Karpas-422 (cell line): ENCODE measurements at places on chromosomes 2 and 18. TPM values are rescaled to one million over a fixed set of nuclear protein-coding genes. Genes with fewer than 3 reads are reported as not detected.

- H3K27me3 ChIP-seq, result no peaks in the 10 kb centered on the region
- DNase-seq, result no peak
- H3K27ac ChIP-seq, result peak overlapping the region; percentile 36
- peaks cover 91% of the 10 kb centered on the region for H3K4me1 ChIP-seq
- no peak overlapping the region for H3K4me3 ChIP-seq
- peaks cover 4% of the 10 kb centered on the region; the same call in 1 of the 2 replicates for H3K36me3 ChIP-seq
Measured at GRCh38 chr2:68231061-68231372, 21.3 kb downstream of the PPP3R1 start.

DNA sequence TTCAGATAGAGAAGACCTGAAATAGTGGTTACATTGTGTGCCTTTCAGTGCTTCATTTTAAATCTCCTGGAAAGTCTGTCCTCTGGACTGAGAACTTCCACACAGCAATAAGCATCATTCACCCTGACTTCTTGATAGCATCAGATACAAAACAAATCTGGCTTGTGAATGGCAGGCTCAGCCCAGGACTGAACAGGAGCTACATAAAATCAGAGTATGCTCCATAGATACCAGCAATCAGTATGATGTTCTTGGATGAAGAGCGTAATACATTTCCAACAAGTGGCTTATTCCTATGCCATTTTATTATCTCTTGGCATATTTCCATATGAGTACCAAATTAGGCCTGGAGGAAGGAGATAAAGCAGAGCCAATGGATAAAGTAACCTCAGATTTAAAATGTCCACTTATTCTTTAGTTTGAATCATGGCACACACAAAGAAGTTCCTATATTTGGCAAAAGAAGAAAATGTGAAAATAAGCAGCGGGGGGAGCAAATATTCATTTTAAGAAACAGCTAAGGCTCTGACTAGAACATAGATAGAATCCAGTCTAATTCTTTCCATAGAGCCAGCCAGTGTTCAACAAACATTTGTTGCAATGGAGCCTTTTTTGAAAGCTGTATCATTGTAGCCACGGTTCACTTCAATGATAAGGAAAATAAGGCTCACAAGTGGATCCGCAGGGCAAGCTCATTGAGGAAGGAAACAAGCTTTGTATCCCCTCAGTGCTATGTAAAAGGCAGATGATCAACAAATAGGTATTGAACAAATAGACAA is 230.8 kb upstream of the CHAC2 start:
- H3K4me1 ChIP-seq, result no peaks in the 10 kb centered on the region
- no peaks in the 10 kb centered on the region for H3K27me3 ChIP-seq
- no peak overlapping the region for H3K4me3 ChIP-seq

- no peaks in the 10 kb centered on the region for H3K36me3 ChIP-seq
- DNase-seq, result no peak
- H3K4me3 ChIP-seq, result no peak overlapping the region
- no peaks in the 10 kb centered on the region for H3K4me1 ChIP-seq
Measured at GRCh38 chr2:67612576-67613042, 215.5 kb downstream of the ETAA1 start.

DNA sequence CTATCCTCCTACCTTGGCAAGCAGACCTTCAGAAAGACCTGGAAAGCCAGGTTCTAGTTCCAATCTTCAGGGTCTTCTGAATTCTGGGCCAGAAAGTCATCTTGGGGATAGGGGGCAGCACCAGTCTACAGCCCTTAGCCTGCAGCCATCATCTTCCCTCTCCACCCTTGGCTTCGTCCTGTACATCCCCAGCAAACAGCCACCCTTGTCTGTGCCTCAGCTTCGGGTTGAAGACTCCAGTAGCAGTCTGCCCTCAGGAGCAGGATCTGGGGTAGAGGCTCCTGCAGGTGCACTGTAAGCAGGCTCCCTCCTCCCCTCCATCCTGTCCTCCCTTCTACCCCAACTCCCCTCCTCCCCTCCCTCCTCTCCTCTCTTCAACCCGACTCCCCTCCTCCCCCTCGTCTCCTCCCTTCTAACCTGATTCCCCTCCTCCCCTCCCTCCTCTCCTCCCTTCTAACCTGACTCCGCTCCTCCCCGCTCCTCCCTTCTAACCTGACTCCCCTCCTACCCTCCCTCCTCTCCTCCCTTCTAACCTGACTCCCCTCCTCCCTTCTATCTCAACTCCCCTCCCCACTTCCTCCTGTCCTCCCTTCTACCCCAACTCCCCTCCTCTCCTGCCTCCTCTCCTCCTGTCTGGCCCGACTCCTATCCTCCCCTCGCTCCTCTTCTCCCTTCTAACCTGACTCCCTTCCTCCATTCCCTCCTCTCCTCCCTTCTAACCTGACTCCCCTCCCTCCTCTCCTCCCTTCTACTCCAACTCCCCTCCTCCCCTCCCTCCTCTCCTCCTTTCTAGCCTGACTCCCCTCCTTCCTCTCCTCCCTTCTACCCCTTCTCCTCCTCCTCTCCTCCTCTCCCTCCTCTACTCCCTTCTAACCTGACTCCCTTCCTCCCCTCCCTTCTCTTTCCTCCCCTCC is 90.1 kb upstream of the SMAD2 start:
- peak; percentile 54 for DNase-seq
- H3K4me1 ChIP-seq, result peaks cover 44% of the 10 kb centered on the region
- no peaks in the 10 kb centered on the region for H3K36me3 ChIP-seq

DNA sequence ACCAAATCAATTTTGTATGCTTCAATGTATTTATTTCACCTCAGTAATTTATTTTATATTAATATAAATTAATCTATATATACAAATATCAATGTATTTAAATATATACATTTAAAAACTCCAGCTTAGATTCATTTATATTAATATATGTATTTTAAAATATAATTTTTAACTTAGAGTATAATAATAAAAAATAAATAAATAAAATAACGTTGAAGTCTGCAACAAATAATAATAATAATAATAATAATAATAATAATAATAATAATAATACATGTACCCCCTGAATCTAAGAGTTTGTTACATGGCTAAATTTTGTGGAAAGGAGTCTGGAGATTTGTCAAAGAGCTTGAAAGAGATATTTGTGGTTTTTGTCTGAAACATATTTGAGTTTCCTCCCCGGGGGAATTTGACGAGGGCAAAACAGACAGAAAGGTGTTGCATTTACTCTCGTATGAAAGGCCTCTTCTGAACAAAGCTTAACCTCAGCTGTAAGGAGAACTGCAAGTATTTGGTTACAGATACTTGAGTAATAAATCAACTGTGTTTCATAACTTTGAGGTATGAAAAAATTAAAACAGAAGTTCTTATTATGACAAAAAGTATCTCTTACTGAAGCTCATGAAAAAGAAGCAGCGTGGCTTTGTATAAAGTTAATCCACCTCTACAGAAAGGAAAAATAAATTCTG is 93.4 kb downstream of the CDH19 start:
- no peaks in the 10 kb centered on the region for H3K4me1 ChIP-seq
- H3K27ac ChIP-seq, result no peak overlapping the region
- H3K36me3 ChIP-seq, result no peaks in the 10 kb centered on the region
- no peak for DNase-seq
- no peak overlapping the region for H3K4me3 ChIP-seq

- no peak overlapping the region for H3K4me3 ChIP-seq
- no peak for DNase-seq
- no peaks in the 10 kb centered on the region for H3K36me3 ChIP-seq
- no peaks in the 10 kb centered on the region for H3K27me3 ChIP-seq
- H3K27ac ChIP-seq, result no peak overlapping the region
- H3K4me1 ChIP-seq, result no peaks in the 10 kb centered on the region
Measured at GRCh38 chr2:70807102-70807827, 13.1 kb downstream of the CLEC4F start.

DNA sequence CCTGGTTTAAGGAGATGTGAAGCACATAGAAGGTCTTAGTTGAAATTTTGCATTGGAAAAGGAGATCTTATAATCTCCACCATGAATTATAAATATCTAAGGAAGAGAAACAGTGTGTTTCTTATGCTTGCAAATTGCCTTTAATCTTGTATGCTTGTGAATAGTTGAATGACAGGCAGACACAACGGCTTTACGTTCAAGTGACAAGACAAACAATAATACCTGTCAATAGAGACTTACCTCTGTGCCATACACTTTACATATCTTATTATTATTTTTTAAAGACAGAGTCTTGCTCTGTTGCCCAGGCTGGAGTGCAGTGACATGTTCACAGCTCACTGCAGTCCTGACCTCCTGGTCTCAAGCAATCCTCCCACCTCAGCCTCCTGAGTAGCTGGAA is 113.7 kb downstream of the QPCT start:
- no peak overlapping the region for H3K27ac ChIP-seq
- peaks cover 6% of the 10 kb centered on the region for H3K4me1 ChIP-seq
- DNase-seq, result no peak
- no peaks in the 10 kb centered on the region for H3K27me3 ChIP-seq
- H3K4me3 ChIP-seq, result no peak overlapping the region
- H3K36me3 ChIP-seq, result no peaks in the 10 kb centered on the region

DNA sequence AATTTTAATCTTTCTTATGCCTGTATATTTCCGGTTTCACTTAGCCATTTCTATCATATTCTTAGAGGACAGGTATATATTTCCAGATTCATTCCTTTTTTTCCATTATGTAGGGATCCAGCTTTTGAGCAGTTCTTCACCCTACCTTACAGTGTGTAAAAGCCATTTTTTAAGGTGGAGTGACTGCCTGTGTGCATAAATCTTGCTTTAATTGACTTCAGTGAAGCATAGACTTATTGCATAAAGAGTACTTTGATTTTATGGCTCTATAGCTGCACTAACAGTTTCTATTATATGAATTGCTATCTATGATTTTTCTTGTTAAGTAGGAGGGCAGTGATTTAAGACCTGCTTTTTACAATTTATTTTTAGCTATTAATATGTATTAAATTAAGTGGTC is 132.6 kb downstream of the NYAP2 start:
- no peak for DNase-seq
- H3K27ac ChIP-seq, result no peak overlapping the region
- no peaks in the 10 kb centered on the region for H3K4me1 ChIP-seq

DNA sequence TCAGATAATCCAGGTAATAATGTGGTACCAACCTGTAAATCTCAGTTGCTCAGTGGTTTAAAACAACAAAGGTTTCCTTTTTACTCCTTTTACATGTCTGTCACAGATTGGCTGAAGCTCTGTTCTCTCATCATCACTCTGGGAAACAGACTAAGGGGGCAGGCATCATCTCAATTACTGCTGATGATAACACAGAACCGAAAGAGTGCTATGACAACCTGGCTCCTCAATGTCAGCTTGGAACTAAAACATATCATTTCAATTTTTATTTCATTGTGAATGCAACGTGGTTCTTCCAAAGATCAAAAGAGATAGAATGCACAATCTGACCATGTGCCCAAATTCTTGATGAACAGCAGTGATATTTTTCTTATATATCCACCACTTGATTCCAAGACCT is 1315.0 kb upstream of the CDH2 start:
- no peak overlapping the region for H3K4me3 ChIP-seq
- H3K36me3 ChIP-seq, result no peaks in the 10 kb centered on the region
- H3K27ac ChIP-seq, result no peak overlapping the region
- no peaks in the 10 kb centered on the region for H3K4me1 ChIP-seq
- no peaks in the 10 kb centered on the region for H3K27me3 ChIP-seq
- DNase-seq, result no peak

KCNJ13 gene
- 3.8 TPM in 1 of 2 replicates, not detected in the other for total RNA-seq
